T47D (cell line): ENCODE measurements at places on chromosomes 5 and 9.

DNA sequence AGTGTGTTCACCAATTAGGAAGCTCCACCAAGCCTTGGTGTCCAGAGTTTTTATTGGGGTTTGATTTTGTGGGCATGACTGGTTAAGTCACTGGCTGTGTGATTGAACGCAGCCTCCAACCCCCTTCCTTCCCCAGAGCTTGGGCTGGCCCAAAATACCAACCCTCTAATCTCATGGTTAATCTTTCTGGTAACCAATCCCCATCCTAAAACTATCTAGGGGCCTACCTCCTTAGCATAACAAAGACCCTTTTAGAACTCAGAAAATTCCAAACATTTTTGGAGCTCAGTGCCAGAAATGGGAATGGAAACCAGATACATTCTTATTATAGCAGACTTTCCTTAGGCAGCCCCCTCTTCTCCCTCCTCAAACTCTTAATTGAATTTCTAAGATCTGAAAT, 35.9 kb upstream of the HRH2 start:
- DNase-seq: no peak

DNA sequence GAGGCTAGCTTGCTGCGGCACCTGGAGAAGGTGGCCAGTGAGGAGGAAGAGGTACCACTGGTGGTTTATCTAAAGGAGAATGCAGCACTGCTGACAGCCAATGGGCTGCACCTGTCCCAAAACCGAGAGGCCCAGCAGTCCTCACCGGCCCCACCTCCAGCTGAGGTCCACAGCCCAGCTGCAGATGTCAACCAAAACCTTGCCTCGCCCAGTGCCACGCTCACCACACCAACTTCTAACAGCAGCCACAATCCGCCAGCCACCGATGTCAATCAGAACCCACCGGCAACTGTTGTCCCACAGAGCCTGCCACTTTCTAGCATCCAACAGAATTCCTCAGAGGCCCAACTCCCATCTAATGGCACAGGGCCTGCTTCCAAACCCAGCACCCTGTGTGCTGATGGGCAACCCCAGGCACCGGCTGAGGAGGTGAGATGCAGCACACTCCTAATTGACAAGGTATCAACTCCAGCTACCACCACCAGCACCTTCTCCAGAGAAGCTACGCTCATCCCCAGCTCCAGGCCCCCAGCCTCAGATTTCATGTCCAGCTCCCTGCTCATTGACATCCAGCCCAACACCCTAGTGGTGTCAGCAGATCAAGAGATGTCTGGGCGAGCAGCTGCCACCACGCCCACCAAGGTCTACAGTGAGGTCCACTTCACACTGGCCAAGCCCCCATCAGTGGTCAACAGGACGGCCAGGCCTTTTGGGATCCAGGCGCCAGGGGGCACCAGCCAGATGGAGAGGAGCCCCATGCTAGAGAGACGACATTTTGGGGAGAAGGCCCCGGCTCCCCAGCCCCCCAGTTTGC, 8.0 kb downstream of the SYNPO start:
- no peak for DNase-seq

DNA sequence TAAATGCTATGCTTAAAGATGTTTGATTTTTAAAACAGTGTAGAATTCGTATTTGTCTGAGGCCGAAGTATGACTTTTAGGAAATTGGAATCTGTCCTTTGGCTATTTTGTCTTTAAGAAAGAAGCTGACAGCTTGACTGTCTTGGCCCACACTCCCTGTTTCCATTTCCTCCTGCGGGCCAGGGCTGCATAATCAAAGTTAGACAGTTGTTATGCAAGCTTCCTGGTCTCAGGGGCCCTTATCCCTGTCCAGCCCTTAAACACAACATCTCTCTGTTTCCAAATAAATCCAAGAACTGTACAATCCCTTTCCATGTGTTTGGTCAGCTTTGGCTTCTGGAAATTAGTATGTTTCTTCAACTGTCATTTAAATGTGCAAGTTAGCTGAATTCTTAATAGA, 54.6 kb upstream of the ECM2 start:
- DNase-seq: no peak

- DNase-seq: no peak
Measured at GRCh38 chr5:69502767-69503488, 10.3 kb downstream of the OCLN start.

DNA sequence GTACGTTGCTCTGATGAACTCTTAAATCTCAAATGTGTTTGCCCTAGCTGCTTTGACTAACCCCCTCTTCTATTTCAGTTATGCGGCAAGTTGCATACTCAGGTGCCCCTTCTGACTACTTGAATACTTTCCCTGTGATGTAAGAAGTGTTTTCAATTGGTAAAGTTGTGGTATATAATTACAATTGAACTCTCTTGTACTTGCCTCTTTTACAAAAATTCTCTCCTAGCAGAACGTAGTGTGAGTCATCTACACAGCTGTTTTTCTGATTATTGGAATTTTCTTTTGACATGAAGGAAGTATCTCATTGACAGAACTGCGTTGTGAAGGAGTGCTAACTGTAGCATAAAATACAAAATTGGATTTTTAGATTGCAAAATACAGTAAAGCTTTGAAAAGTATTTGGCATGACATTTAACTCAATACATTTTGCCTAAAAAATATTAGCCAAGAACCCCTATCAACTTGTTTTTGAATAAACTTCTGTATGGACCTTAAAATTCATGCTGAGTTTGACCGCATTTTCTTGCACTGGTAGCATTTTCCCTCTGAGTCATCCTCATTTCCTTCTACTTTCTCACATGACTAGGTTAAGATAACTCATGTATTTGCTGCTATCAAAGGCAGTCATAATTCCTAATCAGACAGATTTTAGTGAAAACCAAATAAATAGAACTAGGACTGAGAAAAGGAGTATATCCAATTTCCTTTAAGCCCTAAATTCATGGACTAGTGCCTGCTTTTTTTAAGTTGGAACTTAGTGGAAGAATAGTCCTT, 6.3 kb downstream of the CRHBP start:
- no peak for DNase-seq

GRCh38 chr5:157381746-157382145, 78.3 kb upstream of the NIPAL4 start:
- DNase-seq: no peak

- no peak for DNase-seq
Measured at GRCh38 chr5:143820451-143820850, 8.5 kb downstream of the HMHB1 start.

- DNase-seq: no peak
Measured at GRCh38 chr5:156913355-156913718, 49.7 kb downstream of the TIMD4 start.

GRCh38 chr9:672851-673250, 168.6 kb upstream of the DMRT1 start:
- DNase-seq: no peak

- no peak for DNase-seq
Measured at GRCh38 chr5:142222866-142223558, 101.8 kb downstream of the SPRY4 start.

GRCh38 chr5:96146675-96147074, 185.0 kb upstream of the ELL2 start:
- no peak for DNase-seq
